AG04449 (cell line): ENCODE measurements at places on chromosomes 2 and 18.
A peak's percentile ranks its signal among the peaks of the same experiment; 100 is the strongest.

DNA sequence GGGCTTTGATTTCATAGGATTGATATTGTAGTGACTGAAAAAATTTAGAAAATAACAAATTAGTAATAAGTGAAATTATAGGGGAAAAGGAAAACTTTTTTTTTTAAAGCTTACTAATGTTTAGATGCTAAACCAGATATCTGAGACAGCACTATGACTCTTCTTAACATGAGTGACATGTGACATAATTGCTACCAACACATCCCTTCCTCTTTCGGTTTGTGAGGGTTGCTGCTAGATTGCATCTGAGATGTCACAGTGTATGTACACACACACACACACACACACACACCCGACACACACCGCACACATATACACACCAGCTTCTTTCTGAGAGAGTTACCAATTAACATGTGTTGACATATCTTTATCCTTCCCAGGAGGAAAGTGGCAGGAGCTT is 18.0 kb downstream of the RAPGEF4 start:
- DNase-seq = no peak

- DNase-seq = no peak
These were observed 27.6 kb downstream of the STAT1 start for GRCh38 chr2:190986221-190986953.

GRCh38 chr18:49227441-49228165 is 232.8 kb downstream of the DYM start:
- no peak for DNase-seq

DNA sequence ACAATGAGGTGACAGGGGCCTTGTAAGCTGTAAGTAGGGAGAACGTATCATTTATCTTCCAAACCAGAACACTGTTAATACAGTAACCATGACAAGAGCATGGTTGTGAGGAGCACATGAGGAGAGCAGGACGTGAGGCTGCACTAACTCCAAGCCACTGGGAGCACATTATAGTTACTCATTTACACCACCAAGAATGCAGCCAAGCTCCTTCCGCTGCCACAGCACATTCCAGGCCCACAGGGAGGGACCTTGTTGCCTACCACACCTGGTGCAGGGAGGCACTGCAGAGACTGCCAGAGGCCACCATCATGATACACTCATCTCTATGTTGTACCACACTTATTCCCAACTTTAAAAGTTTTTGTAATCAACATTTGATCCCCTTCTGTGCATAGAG is 13.5 kb upstream of the SFXN5 start:
- DNase-seq = no peak

DNA sequence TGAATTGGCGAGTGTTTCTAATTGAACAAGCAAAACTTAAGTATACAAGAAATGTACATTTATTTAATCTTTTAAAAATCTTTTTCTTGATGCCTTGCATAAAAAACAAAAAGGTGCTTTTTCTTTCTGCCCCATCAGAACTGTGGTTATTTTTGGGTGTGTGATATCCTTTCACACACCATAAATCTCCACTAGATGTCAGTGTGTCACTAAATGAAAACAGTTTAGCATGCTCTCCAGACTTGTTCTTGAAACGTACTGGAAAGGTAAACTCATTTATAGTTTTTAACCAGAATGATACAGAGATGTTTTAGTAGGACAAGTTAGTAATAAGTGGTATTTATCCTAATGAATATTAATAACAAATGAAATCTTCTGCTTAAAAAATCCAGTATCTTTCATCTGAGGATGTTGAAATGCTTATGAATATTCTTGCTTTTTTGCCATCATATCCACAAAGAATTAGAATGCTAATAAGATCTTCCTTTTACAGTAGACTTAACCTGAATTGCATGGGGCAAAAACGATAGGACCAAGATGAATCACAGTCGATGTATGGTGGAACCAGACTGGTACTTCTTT is 96.8 kb downstream of the UBE2E3 start:
- no peak for DNase-seq

DNA sequence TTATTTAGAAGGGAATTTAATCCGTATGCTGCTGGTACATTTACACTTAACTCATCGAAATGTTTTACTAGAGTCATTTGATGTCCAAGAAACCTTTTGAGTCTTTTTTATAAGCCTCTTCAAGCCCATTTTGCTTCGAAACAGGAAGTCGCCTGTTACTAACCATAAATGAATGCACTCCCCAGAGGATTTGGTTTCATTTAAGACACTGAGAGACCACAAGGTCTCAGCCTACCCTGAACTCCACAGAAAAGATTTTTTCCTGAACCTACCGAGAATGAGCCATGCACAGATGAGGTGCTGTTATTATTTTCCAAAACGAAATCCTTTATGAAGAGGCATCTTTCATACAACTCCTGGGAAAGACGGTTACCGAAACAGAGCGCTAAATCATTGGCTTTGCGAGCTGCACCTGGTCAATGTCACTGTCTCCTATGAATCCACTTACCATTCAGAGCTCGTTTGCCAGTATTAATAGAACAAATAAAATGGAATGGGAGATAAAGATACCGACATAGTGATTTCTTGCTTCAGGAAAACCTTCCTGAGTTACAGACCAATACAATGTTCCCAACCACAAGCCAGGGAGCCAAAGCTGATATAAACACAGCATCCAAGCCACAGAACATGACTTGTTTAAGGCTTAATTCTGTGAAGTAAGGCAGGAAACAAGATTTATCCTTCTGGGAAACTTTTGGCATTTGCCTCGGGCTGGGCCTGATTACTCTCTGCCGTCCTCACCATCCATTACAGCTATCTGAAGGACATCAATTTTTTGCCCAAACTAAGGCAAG is 382.1 kb downstream of the OSR1 start:
- peak; percentile 72 for DNase-seq

DNA sequence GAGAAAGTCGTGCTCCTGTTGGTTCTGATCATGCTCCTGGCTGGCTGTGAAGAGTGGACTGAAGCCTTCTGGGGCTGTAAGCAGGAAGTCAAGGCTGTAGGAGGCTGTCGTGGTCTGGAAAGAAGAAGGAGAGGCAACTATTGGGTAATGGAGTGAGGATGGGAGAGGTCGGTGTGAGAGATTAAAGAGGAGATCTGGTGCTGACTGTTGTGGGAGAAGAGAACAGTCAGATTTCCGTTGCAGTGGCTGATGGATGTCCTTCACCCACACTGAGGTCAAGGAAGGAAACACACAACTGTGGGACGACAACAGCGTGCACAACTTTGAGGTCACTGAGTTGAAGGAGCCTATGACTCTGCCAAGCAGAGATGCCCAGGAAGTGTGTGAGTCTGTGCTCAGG is 2.8 kb upstream of the PSMD1 start:
- DNase-seq = no peak

DNA sequence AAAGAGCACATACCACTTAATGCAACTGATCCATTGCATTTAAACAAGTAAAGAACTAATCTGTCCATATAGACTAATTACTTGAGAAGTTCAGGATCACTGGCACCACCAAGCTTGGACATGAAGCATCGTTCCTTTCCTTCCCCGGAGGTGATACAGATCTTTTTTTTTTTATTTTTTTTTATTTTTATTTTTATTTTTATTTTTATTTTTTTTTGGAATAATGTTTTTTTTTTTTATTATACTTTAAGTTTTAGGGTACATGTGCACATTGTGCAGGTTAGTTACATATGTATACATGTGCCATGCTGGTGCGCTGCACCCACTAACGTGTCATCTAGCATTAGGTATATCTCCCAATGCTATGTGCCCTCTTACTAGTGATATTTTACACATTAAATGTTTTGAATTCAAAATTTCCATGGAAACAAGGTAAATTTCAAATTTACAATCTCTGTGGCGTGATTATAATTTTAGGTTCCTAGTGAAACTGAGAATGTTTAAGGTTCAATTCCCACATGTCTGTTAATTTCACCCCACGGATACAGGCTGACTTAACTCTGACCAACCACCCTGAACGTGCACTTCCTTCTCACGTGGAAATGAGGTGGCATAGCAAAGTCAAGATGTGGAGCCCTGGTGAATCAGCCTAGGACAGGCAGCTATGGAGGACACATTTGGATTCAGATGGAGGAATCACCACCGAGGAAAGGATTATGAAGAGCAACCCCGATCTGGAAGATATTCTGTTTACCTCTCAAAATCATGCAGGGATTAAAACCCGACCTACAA is 101.6 kb upstream of the THOC1 start:
- DNase-seq = no peak

- no peak for DNase-seq
These were observed 113.8 kb downstream of the THADA start for GRCh38 chr2:43481927-43482542.

GRCh38 chr2:218323526-218324472 is 31.5 kb upstream of the TMBIM1 start:
- no peak for DNase-seq

GRCh38 chr2:201661366-201661765 is 18.1 kb upstream of the TMEM237 start:
- DNase-seq = no peak

- no peak for DNase-seq
These were observed 41.9 kb upstream of the ITPRID2 start for GRCh38 chr2:181849601-181850000.

DNA sequence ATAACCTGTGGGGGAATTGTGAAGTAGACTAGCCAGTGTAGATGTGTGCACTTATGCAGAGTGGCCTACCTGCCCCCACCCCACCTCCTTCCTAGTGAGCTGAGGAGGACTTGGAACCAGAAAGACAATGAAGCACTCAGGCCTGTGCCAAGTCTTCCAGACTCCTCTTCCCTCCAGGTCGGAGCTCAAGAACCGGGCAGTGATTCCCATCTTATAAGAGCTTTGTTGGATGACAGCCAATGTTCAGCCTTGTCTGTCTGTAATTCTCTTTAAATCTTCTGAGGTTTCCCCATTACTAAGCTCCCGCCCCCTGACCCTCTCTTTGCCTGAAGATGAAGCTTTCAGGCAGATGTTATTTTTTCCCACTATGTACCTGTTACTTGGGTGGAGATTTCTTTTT is 121.0 kb downstream of the SMAD2 start:
- no peak for DNase-seq

DNA sequence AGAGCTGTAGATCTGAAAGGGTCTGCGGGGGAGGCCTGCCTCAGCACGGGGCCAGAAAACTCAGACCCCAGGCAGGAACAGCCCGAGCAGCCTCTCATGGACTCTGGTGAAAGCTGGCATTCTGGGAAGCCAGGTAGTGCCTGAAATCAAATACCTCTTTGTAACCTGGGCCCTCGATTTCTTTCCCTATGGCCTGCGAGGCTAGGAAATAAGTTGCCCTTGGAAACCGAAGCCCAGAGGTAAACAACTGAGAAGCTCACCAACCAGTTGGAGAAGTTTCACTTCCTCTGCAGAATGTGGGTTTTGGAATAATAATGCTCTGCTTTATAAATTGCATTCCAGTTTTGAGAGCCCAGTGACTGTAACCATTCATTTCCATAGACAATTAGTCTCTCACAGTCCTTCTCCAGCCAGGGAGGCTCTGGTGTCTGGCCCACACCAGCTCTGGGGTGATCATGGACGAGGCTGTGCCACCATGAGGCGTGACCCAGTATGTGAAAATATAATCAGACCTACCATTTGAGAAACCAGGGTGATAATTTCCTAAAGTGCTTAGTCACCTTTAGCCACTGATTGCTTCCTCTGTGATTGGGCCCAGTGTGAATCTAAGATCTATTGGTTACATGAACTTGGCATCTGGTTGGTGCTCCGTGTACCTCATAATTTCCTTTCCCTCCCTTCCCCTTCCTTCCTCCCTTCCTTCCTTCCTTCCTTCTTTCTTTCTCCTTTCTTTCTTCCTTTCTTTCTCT is 133.1 kb upstream of the PELI1 start:
- no peak for DNase-seq

DNA sequence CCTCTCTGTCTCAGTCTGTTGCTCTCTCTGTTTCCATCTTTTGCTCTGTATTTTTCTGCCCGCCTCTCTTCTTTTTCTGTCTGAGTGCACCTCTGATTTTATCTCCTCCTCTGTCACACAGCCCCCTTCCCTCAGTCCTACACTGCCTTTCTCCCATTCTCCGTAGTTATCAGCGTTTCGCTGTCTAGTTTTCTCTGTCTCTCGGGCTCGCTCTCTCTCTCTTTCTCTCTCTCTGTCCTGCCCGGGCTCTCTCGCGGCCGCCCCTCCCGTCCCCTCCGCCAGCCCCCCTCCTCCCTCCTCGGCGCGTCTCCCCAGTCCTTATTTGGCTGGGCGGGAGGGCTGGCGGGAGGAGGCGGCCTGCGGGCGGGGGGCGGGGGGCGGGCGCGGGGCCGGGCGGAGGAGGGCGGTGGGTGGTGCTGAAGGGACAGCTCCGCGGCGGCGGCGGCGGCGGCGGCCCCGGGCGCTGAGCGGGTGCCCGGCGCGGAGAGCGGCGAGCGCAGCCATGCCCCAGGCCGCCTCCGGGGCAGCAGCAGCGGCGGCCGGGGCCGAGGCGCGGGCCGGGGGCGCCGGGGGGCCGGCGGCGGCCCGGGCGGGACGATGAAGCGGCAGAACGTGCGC is at the start of gene KCNK3:
Gene KCNK3, plus strand, starts transcription at position 444 of the 618 bp plus-strand sequence. Its CDS starts 154 bp downstream, at position 598.
- no peak for DNase-seq

DNA sequence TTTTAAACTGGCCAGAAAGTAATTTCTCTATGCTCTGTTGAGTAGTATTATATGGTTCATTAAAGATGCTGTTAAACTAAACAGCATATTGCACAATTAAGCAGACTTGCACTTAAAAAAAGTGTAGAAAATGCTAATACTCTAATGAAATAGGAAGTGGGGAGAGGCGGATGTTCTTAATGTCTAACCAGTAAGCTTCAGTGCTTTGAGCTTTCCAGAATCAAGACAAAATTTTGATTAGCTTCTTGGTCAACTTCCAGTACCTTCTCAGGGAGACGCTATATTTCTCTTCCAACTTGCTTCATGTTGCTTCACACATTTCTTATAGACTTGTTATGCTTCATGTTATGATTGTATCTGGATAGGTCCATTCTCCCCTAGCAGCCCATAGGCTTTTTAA is 89.1 kb downstream of the MAP2 start:
- DNase-seq = no peak

GRCh38 chr18:30134020-30134419 is 908.5 kb downstream of the DSC3 start:
- DNase-seq = no peak

DNA sequence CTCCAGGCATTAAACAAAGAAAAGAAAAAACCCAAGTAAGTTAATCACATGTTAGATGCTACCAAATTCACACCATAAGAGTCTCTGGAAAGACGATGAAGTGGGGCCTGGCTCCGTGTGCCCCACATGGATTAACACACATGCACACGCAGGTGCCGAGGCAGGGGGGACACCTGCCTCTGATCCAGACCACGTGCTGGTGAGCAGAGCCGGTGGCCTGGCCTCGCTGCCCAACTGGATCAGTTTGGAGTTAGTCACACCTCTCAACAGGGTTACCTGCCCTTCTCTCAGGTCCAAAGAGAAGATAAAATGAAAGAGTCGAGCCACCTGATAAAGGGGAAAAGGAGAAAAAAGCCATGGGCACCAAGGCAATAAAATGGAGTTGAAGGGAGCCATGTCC is 40.5 kb downstream of the MRPL35 start:
- no peak for DNase-seq

GRCh38 chr2:231012463-231012862 is 16.5 kb downstream of the SPATA3 start:
- no peak for DNase-seq
